ENCODE measurements at places on chromosomes 3 and 15.

- no peak for DNase-seq
Observed at GRCh38 chr15:84725001-84725491, 9.1 kb upstream of the SEC11A start.

DNA sequence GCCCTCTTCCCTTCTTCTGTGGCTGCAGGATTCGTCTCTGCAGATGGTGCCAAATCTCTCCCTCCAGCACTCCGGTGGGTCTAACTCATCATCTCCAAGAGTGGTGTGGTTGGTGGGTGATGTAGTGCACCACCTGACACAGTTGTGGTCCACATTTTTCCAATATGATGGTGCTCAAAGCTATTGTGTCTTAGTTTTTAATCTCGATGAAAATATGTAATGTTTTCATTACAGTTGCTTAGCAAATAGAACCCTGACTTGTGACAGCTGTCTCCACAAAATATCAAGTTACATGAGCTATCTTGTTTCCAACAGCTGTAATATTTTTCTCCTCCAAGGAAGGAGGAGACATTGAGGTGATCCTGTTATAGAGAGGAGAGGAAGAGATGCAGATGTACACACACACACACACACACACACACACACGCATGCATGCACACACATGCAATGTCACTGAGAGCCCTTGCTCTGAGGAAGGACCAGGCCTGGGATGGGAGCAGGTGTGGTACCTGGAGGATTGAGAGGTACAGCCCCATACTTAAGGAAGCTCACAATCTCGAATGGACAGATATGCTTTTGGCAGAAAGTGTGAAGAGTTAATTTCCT is 15.7 kb upstream of the ESYT3 start:
- DNase-seq: no peak

DNA sequence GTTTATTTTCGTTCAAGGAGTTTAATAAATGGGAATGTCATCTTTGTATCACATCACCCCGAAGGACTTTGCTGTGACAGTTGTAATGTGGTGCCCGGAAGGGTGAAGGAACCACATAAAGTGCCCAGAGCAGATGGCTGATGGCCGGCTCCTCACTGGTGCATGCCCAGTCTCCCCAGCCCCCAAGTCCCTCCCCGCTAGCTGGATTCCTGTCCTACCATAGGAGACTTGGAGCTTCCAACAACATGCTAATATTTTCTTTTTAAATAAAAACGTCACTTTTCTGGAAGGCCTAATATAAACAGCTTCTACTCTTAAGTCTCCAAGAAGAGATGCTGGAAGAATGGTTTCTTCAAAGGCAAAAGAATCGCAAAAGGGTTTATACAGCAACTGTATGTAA is 273.9 kb upstream of the LRTM1 start:
- DNase-seq: no peak

DNA sequence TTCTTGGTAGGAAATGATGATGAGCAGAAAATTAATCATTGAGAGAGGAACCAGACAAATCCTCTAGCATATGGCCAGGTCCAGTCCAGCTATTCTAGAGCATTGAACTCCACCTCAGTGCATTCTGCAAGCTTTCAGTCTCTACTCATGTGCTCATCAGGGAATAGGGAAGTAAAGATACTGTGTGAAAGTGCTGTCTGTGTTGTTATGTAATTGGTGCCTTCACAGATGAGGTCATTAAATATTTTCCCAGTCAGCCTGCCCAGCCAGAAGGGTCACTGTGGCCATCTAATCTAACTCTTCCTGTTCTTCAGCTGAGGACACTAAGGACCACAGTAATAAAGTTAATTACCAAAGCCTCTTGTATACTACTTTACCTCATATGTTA is 28.2 kb downstream of the C3orf62 start:
- no peak for DNase-seq

DNA sequence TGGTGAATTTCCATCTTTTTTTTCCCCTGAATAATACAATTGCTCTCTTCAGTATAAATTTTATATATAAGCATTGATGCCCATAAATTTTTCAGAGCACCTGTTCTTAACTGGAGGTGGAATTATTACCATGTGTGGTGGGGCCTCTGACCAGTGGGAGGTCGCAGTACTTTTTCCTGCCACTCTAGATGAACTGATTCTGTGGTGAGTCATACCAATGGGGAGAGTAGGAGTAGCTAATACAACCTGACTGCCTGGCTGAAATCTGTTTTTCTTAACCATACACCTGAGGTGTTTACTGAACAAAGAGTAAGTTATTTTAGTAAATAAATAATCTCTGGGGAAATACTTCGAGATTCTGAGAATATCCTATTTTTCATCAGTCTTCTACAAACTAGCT is 67.2 kb downstream of the UNC13C start:
- no peak for DNase-seq

DNA sequence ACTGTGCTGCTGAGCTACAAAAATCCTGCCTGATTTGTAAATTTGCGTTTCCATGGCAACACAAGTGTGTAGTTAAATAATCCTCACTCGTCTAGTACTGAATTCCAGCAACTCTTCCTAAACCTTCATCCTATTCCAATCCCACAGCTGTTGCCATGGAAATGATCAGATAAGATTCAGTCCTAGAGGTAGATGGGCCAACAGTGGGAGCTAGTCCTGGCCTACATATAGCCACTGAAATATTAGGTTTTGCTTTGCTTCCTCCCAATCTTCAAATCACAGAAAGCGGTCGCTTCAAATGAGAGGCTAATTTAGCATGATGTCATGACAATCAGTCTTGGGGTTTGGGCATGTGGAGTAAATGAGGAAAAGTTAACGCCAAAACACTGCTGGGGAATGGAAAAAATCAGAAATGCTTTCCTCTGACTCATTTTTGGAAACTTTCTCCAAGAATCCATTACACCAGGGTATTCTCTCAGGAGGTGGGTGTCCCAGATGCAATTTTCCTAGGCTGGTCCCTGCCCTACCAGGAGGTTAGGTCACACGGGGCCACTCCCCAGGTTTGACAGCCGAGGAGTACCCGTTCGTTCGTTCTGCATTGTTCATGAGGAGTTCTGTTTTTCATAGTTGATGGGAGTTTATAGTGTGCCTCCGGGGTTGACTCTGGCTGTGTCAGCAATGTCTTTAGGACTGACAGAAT is 159.2 kb upstream of the SLCO3A1 start:
- no peak for DNase-seq

DNA sequence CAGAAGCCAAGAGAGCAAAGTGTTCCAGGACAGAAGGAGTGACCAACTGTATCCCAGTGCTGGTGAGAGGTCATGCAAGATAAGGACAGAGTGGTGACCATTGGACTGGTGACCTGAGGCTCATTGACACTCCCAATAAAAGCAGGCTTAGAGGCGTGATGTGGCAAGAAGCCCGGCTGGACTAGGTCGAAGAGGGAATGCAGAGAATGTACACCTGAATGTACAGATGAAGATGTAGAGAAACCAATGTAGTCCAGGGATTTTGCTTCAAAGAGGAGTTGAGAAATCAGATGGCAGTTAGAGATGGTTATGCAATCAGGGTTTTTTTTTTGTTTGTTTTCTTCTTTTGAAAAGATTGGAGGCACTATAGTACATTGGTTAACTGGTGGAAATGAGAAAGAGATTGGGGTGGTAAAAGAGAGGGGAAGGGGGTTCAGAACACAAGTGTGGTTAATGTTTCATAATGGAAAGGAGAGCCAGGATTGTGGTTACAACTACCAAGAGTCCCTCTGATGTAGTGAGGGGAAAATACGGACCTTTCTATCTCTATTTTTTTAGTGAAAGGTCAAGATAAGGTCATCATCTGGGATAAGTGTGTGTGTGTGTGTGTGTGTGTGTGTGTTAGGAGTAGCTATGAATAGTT is 23.3 kb downstream of the ST3GAL6 start:
- DNase-seq: no peak

DNA sequence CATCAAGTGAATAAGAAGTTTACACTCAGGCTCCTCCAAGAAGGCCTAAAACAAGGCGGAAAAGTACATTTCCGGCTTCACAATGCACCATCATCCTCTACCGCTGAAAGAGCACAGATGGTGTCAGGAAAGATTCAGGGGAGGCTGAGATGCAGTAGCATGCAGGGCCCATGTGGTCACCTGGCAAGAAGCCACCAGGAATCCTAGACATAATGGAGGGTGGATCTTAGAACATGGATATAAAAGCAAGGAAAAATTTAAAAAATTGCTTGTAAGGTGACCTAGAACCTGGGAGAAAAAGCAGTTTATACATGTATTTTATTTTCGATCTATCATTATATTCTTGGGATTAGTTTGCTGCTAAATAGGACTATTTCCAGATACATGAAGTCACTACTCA is 21.9 kb upstream of the OTOL1 start:
- no peak for DNase-seq

DNA sequence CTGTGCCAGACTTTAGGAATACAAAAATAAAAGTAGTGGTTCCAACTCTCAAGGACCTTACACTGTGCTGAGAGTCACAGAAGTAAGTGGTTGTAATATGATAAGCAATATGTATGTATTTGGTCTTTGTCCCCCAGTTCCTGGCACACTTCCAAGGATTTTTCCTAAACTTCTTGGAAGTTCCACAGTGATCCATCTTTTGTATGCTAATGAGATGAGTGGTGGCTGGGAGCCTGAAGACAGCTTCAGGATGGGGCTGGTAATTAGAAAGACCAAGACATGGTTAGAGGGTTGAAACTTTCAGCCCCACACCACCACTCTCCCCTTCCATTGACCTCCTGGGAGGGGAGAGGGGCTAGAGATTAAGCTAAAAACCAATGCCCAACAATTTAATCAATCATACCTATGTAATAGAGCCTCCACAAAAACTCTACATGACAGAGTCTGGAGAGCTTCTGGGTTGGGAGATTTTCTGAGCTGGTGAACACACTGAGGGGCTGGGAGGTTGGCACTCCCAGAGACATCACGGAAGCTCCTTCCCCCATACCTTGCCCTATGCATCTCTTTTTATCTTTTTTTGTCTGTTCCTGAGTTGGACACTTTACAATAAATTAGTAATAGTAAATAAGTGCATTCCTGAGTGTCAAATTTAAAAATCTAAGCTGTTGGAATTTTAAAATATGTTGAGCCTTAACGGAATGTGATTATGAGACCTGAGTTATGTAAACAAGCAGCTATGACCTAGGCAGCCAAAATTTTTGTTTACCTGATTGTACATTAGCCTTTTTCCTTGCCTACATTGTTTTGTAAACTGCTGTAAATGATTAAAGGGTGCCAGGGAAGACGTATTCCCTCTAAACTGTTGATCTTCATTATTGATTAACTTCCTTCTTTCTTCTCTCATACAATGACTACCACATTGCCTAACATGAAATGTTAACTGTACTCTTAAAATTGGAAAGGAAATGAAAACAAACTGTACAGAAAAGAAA is 24.3 kb downstream of the CD200R1L start:
- no peak for DNase-seq

- DNase-seq: no peak
Observed at GRCh38 chr3:138473391-138473790, 39.0 kb downstream of the ESYT3 start.

DNA sequence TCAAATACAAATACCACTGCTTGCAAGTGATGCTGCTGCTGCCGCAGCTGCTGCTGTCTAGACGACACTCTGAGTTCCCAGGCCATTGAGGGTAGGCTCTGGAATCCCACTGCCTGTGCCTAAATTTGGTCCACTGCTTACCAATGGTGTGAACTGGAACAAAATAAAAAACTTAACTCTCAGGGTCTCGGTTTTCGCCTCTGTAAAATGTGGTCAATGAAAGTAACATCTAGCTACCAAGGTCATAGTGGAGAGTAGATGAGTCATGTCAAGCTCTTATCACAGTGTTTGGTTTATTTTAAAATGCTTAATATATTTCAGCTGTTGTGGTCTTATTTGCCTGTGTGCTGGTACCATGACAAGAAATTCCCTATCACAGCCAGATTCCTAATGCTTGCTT is 299.3 kb downstream of the CLSTN2 start:
- DNase-seq: no peak

DNA sequence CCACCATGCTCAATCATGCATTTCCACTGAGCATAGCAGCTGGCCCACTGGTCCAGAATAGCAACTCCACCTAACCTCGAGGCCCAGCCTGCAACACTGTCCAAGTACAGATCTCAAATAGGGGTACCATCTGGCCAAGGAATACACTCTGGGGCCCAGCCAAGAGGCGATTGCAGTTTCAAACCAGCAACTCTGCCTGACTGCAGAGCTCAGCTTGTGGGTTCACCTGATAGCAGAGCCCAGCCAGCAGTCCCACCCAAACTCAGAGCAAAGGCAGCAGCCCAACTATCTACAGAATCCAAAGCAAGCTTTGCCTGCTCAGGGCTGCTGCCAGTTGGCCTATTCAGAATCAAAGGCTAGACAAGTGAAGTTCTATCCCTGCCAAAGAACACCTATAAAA is 30.5 kb downstream of the POLQ start:
- DNase-seq: no peak

GRCh38 chr15:88890495-88890894 is 4.8 kb downstream of the HAPLN3 start:
- DNase-seq: no peak

DNA sequence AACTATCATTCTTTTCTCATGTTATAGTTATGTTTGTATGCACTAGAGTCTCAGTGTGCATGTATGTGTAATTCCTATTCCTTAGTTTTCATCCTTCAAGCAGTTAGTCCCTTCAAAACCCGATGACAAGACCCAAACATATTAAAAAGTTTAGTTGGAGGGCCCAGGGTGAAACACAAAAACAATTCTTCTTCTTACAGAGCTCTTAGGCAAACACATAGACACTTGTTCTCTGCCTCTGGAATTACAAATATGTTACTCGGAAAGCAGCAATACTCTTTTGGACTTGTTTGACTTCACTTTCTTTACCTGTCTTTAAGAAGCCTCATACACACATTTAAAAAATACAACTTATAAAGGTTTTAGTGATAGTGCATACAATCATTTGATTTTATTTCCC is 763 bp upstream of the CNTN6 start:
- DNase-seq: no peak

- no peak for DNase-seq
Observed at GRCh38 chr15:86229936-86230335, 150.3 kb downstream of the AGBL1 start.

DNA sequence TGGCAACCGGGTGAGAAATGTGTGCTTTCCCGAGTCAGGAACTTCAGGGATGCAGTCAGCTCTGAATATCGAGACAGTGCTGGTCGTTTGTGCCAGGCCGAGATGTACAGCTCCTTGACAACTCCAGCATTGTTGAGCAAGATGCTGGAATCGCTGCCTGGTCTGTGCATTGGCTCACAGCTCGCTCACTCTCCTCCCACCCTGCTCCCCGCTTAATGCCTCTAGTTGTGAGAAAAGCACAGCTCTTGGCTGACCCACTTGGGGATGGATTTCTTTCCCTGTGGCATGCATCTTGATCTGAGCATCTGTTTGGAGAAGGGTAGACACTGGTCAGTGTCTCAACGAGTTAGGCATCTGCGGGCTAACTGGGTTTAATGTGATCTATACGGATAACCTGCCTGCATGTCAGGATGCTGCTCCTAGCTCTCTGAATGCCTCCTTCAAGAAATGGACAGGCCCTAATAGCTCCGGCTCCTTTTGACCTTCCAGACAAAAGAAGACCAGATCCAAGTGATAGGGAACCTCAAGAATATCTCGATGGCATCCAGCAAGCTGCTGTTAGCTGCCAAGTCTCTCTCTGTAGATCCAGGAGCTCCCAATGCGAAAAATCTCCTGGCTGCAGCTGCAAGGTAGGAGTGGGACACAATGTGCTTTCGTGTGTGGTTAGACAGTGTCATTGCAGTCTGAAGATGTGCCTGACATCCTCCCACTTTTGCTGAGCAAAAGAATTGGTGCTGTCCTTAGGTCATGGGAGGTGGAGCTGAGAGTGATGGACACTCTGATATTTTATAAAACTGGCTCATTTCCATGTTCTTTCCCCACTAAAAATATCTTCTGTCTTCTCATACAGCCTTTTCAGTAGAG is 302.2 kb upstream of the TPM1 start:
- DNase-seq: no peak

- DNase-seq: no peak
Observed at GRCh38 chr3:44984335-44984734, 8.3 kb downstream of the EXOSC7 start.

All from NCI-H1930 (cell line).